ENCODE measurements at places on chromosomes 1 and 21.

GRCh38 chr1:158046715-158047510, 53.5 kb downstream of the KIRREL1 start:
- DNase-seq = no peak

GRCh38 chr1:231985296-231986023, 358.9 kb downstream of the DISC1 start:
- no peak for DNase-seq

- no peak for DNase-seq
These were observed 89.7 kb downstream of the PGM1 start for GRCh38 chr1:63682936-63683335.

DNA sequence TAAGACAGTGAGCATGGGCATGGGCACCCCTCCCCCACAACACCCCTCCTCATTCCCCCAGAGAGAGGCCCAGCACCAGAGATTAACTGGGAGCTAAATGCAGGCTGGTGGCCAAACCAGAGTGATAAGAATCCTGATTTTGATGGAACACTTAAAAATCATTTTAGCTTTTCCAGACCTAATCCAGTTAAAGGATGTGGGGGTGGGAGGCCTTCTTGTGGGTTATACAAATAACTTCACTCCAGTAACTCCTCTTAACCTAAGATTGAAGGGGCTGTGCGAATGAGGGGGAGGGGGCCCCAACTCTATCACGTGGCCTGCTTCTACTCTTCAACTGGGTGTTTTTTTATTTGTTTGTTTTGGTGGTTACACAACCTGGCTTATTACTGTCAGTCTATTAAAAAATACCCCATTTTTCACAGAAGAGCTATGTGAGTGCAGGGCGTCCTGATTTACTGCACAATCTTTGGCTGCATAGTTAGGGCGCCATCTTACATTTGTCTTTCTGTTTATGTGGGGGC, 398.1 kb upstream of the LYPLAL1 start:
- DNase-seq = no peak

All from GM04503 (cell line).